Memory B cell (primary cell): ENCODE measurements at places on chromosomes 7 and 10.

DNA sequence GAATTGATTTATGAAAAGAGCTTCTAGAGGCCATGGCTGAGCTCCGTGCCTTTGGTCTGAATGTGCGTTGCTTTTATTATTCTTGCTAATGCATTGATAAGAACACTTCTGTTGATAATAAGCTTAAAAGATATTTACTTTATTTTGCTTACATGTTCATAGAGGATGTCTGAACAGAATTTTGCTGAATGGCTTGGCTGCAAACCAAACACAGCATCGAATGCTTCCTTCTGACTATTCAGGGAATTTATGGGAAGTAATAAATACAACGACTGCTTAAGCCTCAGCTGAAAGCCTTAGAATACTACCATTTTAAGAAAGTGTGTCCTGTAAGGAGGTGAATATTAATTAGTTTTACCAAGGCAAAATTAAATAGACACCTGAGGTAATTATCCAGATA, 643.5 kb upstream of the POT1 start:
- H3K4me3 ChIP-seq = no peak overlapping the region
- H3K27ac ChIP-seq = no peak overlapping the region
- no peaks in the 10 kb centered on the region for H3K4me1 ChIP-seq
- DNase-seq = no peak
- no peaks in the 10 kb centered on the region for H3K27me3 ChIP-seq
- H3K36me3 ChIP-seq = no peaks in the 10 kb centered on the region

DNA sequence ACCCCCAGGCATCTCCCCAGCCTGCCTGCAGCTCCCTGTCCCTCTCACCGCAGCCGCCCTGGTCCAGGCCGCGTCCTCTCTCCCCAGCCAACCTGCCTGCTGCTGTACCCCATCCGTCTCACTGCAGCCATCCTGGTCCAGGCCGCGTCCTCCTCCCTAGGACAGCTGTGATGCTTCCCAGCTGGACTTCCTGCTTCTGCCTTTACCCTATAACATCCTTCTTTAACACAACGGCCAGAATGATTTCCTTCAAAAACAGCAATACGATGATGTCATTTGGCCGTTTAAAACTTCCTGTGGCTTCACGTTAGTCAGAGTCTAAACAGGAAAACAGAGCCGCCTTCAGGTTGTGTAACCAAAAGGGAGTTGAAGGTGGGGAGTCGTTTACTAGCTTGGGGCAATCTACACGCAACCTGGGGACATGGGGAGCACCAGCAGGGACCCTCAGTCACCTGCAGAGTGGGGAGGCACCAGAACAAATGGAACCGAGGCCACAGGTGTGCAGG, 32.2 kb upstream of the ZFAND2A start:
- H3K27ac ChIP-seq = no peak overlapping the region
- peaks cover 18% of the 10 kb centered on the region for H3K27me3 ChIP-seq
- peaks cover 4% of the 10 kb centered on the region for H3K36me3 ChIP-seq
- DNase-seq = no peak

- no peak for DNase-seq
- H3K4me1 ChIP-seq = no peaks in the 10 kb centered on the region
- no peak overlapping the region for H3K27ac ChIP-seq
- H3K27me3 ChIP-seq = no peaks in the 10 kb centered on the region
Observed at GRCh38 chr7:134916171-134916883, 70.0 kb upstream of the AGBL3 start.

- no peaks in the 10 kb centered on the region for H3K27me3 ChIP-seq
- H3K4me3 ChIP-seq = no peak overlapping the region
- no peak overlapping the region for H3K27ac ChIP-seq
- DNase-seq = no peak
- no peaks in the 10 kb centered on the region for H3K4me1 ChIP-seq
Observed at GRCh38 chr7:126403040-126403439, 849.7 kb downstream of the GRM8 start.

DNA sequence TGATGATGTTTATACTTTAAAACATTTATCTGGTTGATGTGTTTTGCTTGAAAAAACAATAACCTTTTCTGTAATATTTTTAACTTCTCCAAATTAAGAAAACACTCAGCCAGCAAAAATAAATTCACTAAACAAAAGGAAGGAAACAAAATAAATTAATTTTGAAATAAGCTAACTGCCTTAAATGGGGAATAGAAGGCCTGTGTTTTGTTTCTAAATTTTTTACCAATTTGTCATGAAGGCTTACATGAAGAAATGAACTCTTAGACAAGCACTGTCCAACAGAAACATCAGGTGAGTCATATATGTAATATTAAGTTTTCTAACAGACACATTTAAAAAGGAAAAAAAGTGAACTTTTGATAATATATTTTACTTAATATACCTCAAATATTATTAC, 68.5 kb downstream of the LRRN3 start:
- peaks cover 2% of the 10 kb centered on the region for H3K36me3 ChIP-seq
- H3K27ac ChIP-seq = no peak overlapping the region
- no peaks in the 10 kb centered on the region for H3K4me1 ChIP-seq
- no peak overlapping the region for H3K4me3 ChIP-seq

DNA sequence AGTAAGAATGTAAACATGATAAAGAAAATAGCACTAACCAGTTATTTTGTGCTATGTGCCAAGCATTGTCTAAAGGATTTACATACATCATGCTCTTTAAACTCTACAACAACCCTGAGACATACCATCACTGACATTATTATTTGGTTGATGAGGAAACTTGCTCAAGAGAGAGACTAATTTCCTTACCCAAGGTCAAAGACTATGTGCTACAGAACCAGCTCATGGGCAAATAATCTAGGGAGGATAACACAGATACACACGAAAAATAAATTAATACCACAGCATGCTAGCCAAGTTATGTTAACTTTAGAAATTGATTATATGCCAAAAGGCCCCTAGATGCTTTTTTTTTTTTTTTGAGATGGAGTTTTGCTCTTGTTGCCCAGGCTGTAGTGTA, 2.7 kb downstream of the ANKRD16 start:
- no peak overlapping the region for H3K4me3 ChIP-seq
- peaks cover 11% of the 10 kb centered on the region for H3K36me3 ChIP-seq
- no peak overlapping the region for H3K27ac ChIP-seq
- no peaks in the 10 kb centered on the region for H3K27me3 ChIP-seq
- H3K4me1 ChIP-seq = peaks cover 28% of the 10 kb centered on the region
